ENCODE measurements at places on chromosomes 13 and 19.

- DNase-seq: peak; percentile 81
These were observed 5.6 kb downstream of the APC2 start for GRCh38 chr19:1455336-1456120.

- peak; percentile 65 for DNase-seq
These were observed 65.6 kb downstream of the MCF2L start for GRCh38 chr13:113034451-113035212.

- DNase-seq: no peak
These were observed 16.1 kb downstream of the CEBPG start for GRCh38 chr19:33389421-33390100.

DNA sequence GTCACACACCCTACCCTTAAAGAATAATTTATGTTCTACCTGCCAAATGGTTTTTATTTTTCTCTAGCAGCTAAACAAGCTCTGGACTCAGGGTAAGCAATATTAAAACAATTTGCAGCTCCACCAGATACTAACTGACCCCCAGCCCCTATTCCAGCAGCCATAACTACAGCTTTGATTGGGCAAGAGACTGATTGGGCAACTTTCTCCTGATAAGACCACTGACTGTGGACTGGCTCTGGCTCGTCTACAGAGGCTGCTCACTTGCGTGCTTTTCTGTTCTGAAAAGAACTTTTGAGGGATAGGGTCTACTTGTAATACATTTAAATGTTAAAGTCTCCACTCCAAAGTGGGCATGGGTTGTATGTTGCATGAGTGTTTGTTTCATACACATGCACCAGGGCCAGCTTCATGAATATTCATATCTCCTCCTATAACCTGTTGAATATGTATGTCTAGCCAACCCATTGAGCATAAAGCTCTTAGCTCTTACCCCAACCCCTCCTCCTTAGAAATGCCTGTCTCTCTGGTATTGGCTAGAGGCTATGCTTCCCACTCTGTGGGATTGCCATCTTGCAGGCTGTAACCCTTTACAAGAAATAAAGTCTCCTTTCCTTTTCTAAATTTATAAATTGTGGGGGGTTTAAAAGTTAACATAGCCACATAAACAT is 19.9 kb downstream of the OR7A5 start:
- DNase-seq: no peak

DNA sequence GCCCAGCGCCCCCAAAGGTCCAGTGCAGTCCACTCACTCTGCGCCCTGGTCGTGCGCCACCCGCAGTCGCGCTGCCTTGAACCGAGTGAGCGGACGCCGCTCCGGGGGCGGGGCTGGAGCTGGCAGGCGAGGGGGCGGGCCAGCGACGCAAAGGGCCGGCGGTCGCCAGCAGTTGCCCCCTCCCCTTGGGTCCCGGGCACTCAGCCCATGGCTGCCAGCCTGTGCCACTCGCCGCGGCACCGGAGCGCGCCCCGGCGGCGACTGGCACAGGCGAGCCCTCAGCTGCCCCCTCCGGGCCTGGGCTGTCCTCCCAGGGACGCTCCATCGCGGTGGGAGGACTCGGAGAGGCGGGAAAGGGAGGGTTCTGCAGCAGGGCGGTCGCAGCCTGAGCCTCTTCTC is at the start of gene S1PR5:
Gene S1PR5 (minus strand): TSS at position 87 of the 399 bp plus-strand sequence. CDS start 2,436 bp downstream, outside the sequence.
- DNase-seq: no peak

DNA sequence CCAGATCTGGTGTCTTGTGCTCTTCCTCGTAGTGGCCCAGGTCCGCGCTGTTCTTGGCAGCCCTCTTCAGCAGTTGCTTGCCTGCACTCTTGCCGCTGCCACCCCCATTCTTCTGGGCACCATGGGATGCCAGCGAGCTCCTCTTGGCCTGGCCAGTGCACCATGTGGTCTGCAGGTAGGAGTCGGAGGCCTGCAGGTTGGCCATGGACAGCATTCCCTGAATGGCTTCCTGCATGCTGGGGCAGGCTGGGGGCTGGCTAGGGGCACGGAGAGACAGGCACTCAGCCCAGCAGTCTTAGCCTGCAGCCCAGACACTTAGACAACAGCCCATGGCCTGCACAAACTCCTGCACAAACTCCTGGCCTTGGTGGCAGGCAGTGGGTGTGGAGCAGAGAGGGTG is 234.9 kb downstream of the TUBA3C start:
- no peak for DNase-seq

All from WERI-Rb-1 (cell line).